ENCODE measurements at places on chromosomes 4 and X.

- DNase-seq, result no peak
Measured at GRCh38 chr4:189129044-189129694, 811.5 kb upstream of the FRG1 start.

- peak; percentile 31 for DNase-seq
Measured at GRCh38 chr4:176340871-176341685, 21.3 kb downstream of the SPCS3 start.

DNA sequence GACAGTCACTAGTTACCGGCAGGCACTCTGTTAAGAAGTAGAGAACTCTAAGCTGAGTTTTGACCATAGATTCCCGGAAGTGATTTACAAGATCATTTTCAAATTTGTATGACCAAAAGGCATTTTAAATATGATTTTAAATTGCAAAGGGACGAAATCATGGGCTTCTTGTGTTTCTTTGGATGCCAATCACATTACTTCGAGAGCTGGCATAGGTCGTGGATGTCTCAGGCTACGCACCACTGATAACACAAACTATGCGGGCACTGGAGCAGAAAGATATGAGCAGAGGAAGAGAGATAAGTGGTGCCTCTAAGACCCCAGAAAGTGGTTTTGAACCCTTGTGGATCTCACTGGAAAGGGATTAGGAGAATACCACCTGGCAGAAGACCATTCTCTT lies 294.2 kb upstream of the FTHL17 start:
- no peak for DNase-seq

- DNase-seq, result no peak
Measured at GRCh38 chr4:86759298-86759697, 89.9 kb downstream of the SLC10A6 start.

GRCh38 chr4:170721812-170722373 lies 632.1 kb upstream of the AADAT start:
- no peak for DNase-seq

DNA sequence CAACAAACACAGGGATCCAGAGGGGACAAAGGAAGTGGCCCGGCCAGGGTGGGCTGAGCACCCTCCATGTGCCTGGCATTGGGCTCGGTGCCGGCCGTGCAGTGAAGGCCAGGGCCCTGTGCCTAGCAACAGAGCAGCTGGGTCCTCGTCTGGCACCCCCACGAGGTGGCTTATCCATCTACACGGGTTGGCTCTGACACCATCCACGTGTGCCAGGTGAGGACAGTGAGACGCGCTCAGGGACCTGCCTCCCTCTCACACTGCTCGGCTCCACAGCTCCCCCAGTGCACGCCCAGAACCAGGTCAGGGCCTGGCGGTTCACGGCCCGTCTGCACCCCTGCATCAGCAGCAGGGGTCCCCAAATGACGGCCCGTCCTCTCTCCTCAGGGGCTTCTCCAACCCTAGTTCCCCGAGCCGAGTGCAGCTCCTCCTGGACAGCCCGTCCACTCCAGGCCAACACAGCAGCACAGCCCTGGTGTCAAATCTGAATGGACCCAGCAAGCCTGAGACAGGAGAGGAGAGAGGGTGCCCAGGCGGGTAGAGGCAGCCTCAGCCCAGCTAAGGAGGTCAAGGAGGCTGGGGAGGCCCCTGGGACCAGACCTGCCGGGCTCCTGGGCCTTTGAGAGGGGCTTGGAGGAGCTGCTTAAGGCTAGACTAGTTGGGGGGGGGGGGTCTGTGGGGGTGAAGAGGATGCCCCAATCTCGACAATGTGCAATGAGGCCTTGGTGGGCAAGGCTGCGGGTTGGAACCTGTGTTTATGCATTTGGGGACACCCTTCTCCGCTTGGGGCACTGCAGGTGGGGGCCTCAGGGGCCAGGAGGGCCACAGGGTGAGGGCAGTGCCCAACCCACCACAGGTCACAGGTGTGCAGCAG lies 113.6 kb downstream of the FAM53A start:
- DNase-seq, result no peak

DNA sequence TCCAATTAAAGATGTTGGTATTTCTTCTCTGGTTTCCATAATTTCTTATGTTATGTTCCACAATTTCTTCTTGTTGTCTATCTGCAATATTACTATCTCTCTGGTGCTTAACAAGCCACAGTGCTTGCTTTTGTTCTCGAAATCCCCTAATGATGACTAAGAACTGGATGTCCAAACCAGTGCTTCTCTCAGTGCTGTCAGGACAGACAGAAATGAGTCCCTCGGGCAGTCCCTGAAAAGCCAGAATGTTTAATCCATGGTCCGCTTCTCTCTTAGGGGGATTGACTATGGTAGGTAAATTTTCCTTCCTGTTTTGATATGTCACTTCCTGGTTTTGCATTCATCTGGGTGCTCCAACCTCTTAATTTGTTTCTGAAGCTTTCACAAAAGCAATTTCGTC lies 321.6 kb upstream of the PCDH10 start:
- DNase-seq, result no peak

GRCh38 chr4:128323401-128323800 lies 35.8 kb upstream of the PGRMC2 start:
- no peak for DNase-seq

DNA sequence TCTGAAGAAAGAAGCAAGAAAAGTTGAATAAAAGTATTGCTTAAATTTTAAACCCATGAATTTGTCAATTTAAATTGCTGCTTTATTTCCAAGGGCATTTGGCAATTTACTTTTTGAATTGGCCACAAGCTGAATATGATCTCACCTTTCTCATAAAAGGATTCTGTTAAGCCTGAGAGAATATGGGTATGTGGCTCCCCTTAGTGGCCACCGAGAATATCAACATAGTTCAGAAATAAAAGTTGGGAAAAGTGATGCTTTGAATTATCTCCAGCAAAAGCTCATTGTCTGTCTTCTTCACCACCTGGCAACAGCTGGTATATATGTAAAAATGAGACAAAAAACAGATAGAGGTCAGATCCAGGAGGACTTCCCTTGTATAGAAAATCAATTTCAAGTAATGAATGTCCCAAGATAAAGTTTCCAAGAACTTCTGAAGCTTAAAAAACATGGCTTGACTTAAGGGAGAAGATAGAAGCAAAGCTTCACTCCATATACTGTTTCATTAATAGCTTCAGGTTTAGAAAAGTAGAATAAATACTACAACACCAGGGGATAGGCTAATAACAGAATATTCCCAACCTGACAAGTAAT lies 290.7 kb upstream of the FAM241A start:
- no peak for DNase-seq

GRCh38 chr4:174873931-174874330 lies 44.2 kb upstream of the ADAM29 start:
- DNase-seq, result no peak

DNA sequence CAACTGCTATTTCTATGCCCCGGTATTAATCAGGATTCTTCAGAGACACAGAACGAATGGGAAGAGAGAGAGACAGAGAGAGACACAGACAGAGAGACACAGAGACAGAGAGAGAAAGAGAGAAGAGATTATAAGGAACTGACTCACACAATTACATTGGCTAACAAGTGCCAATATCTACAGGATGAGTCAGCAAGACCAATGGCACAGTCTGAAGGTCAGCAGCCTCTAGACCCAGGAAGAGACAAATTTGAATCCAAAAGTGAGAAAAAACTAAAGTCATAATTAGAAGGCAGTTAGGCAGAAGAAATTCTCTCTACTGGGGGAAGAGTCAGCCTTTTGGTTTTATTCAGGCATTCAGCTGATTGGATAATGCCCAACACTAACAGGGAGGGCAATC lies 187.3 kb downstream of the MAB21L2 start:
- no peak for DNase-seq

GRCh38 chrX:129718676-129719075 lies 20.1 kb upstream of the XPNPEP2 start:
- DNase-seq, result no peak

- no peak for DNase-seq
Measured at GRCh38 chr4:188138227-188138626, 1.0 kb upstream of the TRIML1 start.

- no peak for DNase-seq
Measured at GRCh38 chr4:164706675-164707074, 47.3 kb upstream of the SMIM31 start.

DNA sequence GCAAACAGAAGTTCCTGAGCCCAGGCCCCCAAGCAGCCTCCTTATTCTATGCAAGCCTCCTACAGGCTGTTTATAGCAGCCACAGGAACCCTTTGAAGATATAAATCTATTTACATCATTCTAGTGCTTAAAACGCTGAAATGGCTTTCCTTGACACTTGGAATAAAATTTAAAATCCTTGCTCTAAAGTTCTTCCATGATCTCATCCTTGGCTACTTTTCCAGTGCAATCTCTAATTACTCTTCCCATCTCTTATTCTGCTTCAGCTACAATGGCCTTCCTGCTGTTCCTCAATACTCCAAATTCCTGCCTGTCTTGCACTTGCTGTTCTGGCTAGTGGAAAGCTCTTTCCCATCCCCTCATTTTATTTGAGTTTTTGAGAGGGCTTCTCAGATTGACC lies 634.2 kb upstream of the NR3C2 start:
- DNase-seq, result no peak

DNA sequence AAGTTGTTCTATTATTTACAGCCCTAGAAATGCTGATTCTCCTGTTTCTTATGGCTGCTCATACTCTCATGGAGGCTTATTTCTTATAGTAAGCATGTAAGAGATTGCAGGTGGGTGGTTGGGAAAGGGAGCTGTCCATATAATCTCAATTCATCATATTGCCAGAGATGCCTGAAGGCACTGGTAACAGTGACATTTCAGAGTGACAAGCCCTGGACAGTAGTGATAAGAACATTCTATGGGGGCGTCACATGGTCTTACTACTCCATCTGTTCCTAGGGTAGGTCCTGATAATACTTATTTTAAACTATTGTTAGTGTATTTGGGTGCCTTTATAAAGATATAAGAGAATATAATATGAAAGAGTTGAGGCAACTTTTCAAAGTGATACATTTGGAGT lies 171.5 kb downstream of the CFAP299 start:
- no peak for DNase-seq

DNA sequence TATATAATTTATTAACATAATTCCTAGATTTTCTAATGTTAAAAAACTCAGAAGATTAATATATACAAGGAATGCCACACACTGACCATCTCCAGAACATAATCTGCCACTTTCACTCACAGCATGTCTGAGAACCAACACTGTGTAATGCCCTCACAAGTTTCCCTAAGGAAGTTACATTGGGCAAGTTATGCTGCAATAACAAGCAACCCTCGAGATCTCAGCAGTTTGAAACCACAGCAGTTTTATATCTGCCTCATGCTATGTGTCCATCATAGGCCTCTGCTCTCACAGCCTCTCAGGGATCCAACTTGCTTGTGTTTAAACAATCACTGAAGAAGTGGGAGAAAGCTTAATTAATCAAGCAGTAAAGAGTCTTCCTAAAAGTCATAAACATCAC lies 250.0 kb upstream of the SLC7A11 start:
- no peak for DNase-seq

DNA sequence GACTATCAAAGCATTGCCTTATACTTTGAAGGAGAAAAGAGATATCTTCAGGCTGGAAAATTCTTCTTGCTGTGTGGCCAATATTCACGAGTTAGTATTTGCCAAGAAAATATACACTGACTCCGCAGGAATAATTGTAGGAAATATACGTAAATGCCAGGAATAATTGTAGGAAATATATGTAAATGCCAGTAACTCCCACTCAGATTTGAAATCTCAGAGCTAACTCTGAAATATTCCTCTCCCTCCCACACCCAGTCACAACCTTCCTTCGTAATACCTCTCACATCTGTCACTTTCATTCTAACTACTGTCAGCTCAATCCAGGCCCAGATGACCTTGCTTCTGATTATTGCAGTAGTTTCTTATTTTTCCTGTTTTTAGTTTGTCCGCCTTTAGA lies 73.5 kb downstream of the WDR19 start:
- DNase-seq, result no peak

DNA sequence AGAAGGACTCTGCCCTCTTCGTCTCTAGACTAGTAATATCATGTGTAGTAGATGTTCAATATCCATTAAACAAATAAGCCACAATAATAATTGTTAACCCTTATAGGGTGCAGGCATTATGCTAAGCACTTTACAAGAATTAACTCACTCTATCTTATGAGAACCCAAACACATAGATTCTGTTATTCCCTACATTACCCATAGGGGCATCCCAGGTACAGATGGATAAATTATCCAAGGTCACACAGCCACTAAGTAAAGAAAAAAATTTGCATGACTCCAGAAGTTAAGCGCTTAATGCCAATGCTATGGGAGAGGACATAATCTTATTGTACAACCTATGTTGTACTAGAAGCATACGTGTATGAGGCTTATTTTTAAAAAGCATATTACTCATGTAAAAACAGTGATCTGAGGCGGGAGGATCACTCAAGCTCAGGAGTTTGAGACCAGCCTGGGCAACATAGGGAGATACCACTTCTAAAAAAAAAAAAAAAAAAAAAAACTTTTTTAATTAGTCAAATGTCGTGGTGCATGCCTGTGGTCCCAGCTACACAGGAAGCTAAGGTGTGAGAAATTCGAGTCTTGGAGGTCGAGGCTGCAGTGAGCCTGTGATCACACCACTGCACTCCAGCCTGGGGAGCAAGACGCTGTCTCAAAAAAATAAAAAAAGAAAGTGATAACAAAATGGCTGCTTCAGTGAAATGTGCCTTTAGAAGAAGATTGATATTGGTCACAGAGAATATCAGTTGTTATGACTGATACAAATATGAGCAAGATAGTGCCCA lies 13.6 kb downstream of the LDB2 start:
- DNase-seq, result no peak

GRCh38 chr4:121308328-121308663 lies 72.5 kb downstream of the QRFPR start:
- no peak for DNase-seq
